Cerebellar nuclear complex (tissue), 1 donor: ENCODE measurements at places on chromosomes 1 and 21.

DNA sequence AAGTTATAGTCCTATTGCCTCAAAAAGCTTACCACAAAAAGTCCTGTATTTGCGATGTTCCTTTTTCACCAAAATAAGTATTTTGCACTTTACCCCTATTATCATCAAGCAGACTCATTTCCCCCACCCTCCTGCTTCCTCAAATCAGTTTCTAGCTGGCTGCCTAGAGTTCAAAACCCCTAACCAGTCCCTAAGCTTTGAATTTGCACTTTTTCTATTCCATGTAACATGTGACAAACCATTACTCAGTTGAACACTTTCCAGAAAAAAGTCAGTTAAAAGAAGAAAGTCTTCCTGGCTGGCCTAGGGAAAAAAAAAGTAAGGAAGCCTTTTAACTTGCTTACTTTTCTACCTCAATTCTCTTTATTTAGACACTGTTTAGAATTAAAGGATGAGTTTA, 8.2 kb downstream of the CEP170 start:
- no peak for DNase-seq

DNA sequence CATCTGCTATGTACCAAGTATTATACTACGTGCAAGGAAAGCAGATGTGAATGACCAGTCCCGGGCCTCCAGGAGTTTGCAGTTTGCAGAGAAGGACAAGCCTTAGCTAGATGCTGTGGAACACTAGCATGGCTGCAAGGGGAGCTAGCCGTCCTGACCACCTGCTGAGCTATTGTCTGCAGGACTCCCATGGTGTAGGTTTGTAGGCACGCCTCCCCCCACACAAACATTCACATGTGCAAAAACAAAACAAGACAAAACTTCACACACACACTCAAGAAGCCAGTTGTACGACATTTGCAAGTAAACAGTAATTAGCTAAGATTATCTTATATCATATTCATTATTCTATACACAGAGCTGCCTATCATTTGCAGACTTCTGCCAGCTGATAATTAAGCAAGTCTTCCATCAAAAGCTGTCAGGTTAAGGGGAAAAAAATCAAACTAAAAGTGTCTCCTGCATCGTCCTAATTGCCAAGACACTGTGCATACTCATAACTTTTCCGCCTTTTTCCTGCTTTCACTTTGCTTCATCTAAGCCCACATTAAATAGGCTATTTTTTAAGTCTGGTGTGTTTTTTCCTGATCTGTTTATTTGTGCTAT, 10.7 kb upstream of the HNRNPU start:
- no peak for DNase-seq

DNA sequence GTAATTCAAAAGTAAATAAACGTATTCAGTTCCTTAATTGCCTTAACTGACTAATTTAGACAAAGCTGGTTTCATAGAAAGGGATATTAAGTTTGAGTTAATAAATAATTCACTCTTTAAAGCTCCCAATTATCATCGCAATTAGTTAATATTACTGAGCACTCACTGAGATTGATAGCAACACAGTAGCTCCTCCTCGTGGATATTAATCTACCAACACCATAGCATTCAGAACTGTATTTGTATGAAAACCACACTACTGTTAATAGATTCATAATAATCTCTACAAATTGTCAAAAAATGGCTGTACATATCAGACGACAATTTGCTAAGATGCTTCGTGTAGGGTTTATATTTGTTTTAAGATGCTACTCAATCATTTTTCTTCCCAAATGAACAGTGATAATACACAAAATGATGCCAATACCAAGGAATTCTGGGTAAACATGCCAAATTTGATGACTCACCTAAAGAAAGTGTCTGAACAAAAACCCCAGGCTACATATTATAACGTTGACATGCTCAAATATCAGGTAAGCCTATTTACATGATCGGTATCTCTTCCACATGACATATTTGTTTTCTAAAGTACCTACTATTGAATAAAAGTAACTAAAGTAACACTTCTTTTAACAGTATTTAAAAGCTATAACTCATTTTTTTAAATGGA, 18.8 kb upstream of the DYNLT5 start:
- no peak for DNase-seq

- DNase-seq, result no peak
Measured at GRCh38 chr1:240464099-240464498, 147.9 kb downstream of the GREM2 start.

DNA sequence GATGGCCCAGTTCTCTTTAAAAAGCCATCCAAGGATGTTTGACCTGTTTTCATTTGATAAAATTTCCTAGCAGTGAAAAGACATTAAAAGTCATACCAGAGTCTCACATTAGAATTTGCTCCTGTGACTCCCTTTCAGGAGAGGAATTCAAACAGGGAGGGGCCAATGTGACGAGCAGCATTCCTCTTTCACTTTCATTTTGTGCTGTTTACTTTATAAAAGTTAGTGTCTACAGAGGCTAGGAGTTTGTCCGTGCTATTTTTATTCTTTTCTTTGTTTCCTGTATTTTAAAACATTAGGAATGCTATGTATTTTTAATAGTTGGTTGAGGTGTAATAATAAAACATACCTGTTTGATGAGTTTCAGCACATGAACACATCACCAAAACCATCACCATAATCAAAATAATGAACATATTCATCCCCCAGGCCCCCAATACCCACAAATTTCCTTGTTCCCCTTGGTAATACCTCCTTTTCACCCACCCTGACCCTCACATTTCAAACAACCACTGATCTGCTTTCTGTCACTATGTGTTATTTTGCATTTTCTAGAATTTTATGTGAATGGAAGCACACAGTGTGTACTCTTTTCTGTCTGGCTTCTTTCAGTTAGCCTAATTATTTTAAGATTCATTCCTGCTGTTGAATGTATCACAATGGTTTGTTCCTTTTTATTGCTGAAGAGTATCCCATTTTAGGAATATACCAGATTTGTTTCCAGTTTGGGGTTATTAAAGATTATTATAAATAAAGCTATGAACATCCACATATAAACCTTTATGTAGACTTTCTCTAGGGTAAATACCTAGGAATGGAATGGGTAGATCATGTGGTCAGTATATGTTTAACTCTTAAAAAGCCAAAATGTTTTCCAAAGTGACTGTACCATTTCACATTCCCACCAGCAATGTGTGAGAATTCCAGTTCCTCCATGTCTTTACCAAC, 129.5 kb downstream of the TENT5C start:
- no peak for DNase-seq

DNA sequence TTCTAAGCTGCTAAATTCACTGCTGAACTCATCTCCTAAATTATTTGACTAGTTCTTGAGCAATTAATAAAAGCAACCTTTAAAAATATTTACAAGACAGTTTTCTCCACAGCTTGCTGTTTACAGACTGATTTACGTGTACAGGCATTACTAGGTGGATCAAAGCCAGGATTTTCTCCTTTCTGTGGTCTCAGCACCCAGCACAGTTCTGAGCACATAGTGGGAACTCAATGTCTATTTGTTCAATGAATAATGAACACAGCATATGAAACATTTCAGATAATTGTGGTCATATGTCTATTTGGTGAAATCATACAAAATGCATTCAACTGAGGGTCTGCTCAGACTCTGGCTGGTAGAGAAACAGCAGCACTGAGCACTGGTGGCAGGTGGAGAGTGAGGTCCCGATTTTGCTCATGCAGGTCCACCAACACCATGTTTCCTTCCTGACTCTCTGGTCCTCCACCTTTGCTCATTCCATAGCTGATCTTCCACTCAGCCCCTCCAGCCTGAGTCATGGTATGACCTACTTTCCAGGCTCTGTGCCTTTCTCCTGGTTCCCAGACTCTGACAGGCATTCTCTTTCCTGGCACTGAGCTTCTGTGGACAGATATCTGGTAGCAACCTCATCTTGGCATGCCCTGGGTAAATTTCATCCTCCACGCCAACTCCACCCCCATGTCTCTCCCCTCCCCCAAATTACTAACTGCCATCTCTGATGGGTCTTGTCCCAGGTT, 311.3 kb downstream of the TGFB2 start:
- DNase-seq, result no peak

- no peak for DNase-seq
Measured at GRCh38 chr1:201487742-201488141, 18.8 kb upstream of the PHLDA3 start.

GRCh38 chr1:38860454-38860795, 853 bp upstream of the RRAGC start:
- DNase-seq, result no peak

- DNase-seq, result no peak
Measured at GRCh38 chr1:20278692-20279130, 12.0 kb upstream of the VWA5B1 start.

DNA sequence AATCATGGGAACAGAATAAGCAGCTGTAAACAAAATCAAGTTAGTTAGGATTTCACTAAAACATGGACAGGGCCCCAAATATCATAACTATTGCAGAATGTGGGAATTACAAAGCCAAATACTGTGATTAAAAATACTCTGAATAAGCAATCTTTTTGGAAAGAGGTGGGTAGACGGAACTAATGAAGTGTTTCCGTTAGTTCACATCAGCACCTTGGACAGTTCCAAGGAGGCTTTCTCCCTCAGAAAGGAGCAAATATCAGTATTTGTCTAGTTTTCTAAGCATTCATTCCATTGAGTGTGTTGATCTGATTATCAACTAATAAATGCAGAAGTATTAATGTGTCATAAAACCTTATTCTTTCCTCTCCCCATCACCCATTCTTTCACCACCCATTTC, 97.4 kb downstream of the FAM78B start:
- DNase-seq, result no peak

GRCh38 chr1:10626131-10626731, 151.5 kb downstream of the PEX14 start:
- no peak for DNase-seq

- DNase-seq, result no peak
Measured at GRCh38 chr1:198220428-198220827, 63.6 kb downstream of the NEK7 start.

DNA sequence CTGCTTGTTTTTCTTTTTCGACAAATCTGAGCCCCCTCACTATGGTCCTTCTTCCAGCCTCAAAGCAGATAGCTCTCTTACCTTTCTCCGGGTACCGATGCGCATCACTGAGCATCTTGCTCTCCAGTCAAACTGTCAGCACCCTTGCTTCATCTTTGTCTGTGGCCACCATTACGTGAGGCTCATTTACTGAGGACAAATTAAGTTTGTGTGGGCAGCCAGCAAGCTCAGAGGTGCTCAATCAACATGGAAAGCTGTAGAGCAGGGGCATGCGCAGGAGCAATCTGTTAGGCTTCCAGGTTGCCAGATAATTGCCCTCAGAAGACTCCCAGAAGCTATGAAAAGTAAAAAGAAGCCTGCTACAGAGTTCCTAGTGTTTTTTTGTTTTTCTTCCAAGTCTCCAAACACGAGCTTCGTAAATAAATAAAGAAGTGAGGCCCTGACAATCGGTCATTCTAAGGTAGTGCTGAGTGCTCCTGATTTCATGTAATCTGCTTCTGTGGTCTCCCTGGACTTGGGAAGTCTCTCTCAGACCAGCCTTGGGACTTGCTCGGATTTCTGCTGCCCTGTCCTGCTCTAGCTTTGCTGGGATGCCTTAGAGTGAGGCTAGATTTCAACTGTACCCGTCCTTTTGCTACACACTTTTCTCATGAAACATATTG, 1.8 kb downstream of the C1orf53 start:
- no peak for DNase-seq

DNA sequence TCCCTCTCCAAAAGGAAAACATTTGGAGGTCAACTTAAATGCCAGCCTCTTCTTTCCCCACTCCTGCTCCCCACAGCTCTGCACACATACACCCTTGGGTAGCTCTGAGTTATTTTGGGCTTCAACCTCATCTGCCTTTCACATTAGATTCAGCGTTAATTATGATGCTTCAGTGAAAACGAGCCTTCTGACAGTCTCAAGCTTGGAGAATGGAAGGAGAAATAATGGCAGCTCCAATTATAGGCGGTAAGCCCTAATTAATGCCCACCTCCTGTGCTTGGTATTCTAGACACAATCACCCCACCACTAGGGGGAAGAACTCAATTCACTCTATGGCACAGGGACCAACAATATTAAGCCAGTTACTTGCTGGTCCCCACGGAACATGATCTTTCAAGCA, 397.9 kb downstream of the BRINP2 start:
- no peak for DNase-seq

DNA sequence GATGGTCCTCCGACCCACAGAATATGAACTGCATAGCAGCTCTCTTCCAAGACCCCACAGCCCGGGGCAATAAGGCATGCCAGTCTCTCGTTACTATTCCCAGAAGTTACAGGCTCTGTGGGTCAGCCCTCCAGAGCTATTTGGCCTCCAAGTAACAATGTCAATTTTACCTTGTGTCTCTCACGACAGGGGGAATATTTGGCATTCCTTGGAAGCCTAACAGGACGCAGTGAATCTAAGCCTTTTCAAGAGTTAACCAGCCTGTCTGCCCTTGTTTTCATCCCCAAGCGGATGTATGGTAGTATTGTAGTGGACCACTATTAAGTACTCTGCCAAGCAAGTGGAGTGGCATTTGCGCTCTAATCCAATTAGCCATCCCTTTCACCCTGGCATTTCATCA, 24.4 kb upstream of the GNG4 start:
- DNase-seq, result no peak

DNA sequence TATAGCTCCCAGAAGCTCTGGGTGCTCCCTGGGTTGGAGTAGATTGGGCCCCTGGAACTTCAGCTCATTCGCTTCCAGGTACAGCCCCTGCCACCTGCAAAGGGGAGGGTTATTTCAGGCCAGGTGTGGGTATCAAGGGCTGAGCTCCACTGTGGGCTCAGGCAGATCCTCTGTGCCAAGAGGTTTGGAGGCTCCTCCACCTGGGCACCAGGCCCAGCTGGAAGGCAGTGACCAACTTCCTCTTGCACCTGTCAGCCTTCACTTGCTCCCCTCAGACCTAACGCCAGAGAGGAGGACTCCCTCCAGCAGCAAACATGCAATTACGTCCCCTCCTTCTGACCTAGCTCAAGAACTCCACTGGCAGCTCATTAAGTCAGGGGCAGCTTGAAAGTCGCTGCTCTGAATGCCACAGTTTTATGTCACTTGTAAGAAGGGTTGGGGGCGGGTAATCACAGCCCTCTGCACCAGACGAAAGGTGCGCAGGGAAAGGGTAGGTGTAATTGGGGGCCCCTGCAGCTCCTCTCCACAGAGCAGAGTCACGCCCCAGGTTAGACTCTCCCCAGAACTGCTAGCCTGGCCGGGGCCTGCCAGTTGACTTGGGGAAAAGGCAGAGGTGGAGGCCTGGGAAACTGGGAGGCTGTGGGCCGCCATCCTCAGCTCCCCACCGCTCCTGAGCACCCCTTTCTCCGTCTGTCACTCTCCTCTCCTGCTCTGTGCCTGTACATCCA, 125.0 kb upstream of the TMPRSS2 start:
- DNase-seq, result no peak

DNA sequence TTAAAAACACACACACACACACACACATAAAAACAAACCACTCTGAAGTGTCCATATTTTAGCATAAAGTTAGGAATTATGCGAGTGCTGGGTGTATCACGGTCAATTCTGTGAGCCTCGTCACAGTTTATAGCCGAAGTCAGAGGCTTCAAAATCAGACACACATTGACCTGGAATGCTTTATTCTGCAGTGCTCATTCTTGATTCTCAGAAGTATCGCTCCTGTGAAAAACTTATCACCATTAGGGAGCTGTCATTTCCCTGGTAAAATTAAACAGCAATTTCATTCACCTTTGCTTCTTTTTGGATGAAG, 8.7 kb upstream of the IRF2BP2 start:
- no peak for DNase-seq
